Endothelial cell (in vitro differentiated cells): ENCODE measurements at places on chromosomes 12 and 14. TPM values are rescaled to one million over a fixed set of nuclear protein-coding genes. Genes with fewer than 3 reads are reported as not detected.

GRCh38 chr12:52903285-52903854 is 1.5 kb downstream of the KRT8 start:
- H3K27me3 ChIP-seq, result peaks cover 9% of the 10 kb centered on the region
- H3K4me3 ChIP-seq, result peak overlapping the region; percentile 81
- no peak overlapping the region for H3K27ac ChIP-seq
- H3K4me1 ChIP-seq, result peaks cover 35% of the 10 kb centered on the region
- DNase-seq, result peak; percentile 90

Gene GLIPR1L1
- total RNA-seq, result not detected

DNA sequence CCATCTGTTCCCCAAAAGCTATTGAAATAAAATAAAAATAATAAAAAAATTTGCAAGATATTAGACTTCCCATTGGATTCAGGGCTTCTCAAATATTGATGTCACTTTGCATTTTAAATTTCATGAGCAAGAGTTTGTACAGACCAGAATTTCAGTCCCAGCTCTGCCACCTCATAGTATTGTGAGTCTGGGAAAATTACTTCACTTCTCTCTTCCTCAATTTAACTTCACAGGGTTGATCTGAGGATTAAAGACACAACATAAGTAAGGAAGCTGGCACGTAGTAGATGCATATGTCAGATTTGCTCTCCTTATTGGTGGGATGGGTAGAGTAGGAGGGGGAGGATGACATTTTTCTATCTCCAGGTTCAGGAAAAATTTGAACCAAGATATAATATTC is 32.8 kb downstream of the COX8C start:
- DNase-seq, result no peak
- no peaks in the 10 kb centered on the region for H3K27me3 ChIP-seq
- no peaks in the 10 kb centered on the region for H3K36me3 ChIP-seq
- H3K4me1 ChIP-seq, result no peaks in the 10 kb centered on the region

Gene IRF9
- 25.7 TPM for total RNA-seq

Gene PIWIL1
- not detected for total RNA-seq

Gene PRR4
- total RNA-seq, result 3.7 TPM

DNA sequence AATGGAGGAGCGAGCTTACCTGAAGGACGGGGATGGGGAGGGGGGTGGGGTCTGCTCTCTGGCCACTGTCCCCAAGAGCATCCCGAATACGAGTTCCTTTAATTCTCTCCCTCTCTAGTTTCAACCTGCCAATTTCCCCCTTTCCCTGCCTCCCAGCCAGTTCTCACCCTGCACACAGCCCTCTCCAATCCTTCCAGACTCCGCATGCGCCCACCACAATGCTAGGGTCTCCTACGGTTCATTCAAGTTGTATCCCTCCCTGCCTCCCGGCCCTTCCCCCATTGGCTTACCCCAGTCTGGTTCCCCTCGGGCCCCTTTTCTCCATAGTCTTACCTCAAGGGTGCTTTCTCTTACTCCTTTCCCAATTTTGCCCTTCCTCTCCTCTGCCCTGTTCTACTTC is 708 bp upstream of the IGFBP6 start:
- peak overlapping the region; percentile 88 for H3K4me3 ChIP-seq
- peaks cover 24% of the 10 kb centered on the region for H3K27me3 ChIP-seq
- DNase-seq, result no peak
- H3K27ac ChIP-seq, result no peak overlapping the region
- no peaks in the 10 kb centered on the region for H3K36me3 ChIP-seq
